ENCODE measurements at places on chromosomes 13 and 19.
A peak's percentile ranks its signal among the peaks of the same experiment; 100 is the strongest.

DNA sequence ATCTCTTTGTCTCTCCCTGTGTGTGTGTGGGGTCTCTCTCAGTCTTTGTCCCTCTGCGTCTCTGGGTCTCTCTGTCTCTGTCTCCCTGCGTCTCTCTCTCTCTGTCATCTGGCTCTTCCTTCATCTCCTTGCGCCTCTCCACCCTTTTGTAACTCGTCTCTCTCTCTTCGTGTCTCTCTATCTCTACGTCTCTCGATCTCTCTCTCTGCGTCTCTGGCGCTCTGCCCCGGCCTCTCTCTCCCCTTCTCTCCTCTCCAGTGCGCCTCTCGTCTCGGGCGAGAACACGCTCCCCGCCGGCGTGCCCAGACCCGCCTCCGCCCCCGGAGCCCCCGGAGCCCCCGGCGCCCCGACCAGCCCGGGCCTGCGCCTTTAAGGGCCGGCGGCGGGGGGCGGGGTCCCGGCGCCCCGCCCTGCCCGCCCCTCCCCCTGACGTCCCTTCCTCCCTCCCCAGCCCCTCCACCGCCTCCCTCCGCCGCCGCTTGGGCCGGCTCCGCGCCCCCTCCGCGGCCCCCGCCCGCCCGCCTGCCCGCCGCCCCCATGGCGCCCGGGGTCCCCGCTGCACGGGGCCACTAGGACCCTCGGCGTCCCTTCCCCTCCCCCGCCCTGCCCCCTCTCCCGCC is at the start of gene MARK4:
Gene MARK4 (plus strand): TSS at position 440 of the 620 bp plus-strand sequence. CDS start 318 bp downstream, outside the sequence.
- DNase-seq, result no peak

GRCh38 chr19:12933287-12934072 is at the start of gene FARSA:
Gene FARSA (minus strand): TSS chr19:12933711. CDS start chr19:12933696, 15 bp downstream.
- peak; percentile 92 for DNase-seq

DNA sequence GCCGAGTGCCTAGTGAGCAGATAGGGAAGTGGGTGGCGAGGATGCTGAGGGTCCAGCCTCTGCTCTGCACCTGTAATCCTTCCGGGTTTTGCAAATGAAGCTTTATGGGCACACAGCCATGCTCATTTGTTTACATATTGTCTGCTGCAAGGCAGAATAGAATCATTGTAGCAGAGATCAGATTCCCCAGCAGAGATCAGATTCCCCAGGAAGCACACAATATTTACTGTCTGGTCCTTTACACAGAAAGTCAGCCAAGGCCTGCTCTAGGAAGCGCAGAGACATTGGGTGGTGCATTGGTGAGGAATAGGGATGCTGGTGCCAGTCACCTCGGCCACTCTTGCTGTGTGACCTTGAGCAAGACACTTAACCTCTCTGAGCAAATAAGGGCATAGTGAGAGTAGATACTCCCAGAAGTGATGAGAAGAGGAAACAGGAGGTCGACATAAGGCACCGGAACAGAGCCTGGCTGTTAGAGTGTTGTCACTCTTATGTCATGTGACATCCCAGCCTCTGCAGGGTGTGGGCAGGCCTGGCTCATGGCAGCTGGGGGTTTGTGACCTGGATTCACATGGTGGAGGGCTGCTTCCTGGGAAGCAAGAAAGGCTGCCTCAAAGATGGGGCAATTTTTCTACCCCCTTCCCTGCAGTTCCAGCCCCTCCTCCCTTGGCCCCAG is 25.6 kb downstream of the CARM1 start:
- no peak for DNase-seq

DNA sequence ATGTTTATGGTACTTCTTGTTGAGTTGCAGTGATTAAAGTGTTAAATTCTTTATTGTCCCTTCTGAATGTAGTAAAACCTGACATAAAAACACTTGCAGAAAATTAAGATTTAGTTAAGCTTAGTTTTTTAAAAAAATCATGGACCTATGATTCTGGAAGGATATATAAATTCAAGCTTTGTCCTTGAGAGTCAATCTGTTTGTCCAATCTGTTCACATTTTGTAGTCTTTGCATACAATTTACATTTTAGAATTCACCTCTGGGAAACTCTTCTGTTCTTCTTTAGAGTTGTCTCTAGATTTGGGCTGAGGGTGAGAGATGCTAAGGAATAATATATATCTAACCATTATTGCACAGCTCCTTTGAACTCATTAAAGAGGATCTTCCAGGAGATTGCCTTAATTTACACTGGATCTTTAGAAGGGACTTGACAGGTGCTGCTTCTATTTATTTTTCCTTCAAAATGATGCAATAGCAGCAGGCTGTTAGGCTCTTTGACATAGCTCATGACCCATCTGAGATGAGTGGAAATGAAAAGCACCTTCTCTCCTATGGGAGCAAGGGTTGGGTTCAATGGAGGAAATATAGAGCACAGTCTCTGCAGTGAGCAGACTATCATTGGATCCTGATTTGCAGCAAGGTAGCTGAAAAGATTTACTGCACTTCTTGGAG is 433.9 kb downstream of the GPC6 start:
- no peak for DNase-seq

DNA sequence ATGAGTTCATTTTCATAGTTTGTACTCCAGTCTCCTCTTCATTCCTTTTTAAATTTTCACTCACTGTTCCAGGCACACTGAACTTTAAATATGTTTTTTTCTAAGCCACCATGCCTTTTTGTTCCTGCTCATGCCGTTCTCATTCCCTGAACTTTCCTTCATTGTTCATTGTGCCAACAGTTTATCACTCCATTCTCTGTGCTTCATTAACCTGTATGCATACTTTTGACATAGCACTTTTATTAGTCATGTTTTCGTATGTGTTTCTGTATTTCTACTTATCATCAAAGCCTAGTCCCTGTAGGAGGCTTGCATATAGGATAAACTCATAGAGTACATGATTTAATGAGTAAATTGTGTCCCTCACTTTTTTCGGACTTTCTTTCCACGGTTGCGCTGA is 65.3 kb downstream of the PCDH20 start:
- DNase-seq, result no peak

DNA sequence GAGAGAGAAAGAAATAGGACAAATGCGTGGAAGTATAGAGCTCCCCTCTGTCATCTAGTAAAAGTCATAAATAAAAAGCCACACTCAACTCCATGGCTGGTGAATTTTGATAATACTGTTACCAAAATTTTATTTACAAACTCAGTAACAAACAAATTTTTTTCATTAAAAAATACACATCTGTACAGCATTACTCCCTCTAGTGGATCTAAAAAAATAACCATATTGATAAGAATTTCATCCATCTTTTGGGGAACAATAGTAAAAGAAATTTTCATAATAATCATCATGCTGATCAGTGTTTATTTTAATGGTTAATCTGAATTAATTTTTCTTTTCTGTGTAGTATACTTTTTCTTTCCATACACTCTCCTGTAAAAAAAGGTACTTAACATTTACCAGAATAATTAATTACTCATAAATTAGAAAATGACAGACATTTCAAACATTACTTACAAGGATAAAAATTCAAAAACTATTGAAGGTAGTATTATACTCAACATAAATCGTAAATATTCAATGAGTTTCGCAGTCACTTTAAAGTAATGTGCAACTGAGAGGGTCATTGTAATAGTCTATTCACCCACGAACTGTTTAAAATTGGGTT is 173.5 kb upstream of the LSM14A start:
- no peak for DNase-seq

DNA sequence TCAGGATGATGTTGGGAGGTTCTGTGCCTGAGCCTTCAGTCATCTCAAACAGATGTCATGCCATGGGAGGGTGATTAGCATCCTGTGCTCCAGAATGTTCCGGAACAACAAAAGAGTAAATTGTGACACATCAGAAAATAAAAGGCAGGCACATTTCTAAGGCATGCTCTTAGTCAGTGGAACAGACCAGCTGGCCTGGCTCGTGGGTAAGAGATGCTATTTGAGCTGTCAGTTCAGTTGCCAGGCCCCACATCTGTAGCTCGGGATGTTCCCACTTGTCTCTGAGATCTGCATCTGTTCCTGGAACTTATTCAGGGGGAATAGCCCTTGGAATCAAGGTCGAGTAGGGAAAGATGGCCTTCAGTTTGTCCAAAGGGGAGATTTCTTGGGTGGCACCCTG is 26.0 kb downstream of the OLFM4 start:
- DNase-seq, result no peak
